ENCODE measurements at places on chromosomes 5 and 9.

GRCh38 chr9:113164536-113165300 is 13.9 kb downstream of the SLC31A2 start:
- DNase-seq, result no peak

DNA sequence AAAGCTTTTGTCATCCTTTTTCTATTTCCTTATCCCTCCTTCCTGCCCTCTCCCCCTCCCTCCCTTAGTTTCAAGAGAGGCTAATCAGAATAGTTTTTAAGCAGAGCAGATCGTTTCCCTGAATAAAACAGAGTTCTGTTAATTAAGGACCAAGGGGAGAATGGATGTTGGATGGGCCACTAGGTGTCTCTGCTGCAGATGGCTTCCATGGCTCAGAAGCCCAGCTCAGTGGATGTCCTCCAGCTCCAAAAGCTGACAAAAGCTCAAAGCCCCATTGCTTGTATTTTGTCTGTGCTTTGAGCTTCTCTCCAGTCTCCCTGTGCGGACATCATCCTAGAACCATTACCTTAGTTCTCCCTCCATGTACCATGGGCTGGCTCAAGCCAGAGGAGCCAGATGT is 21.0 kb upstream of the NPR3 start:
- DNase-seq, result no peak

GRCh38 chr5:127957183-127957582 is 126.4 kb upstream of the SLC12A2 start:
- no peak for DNase-seq

DNA sequence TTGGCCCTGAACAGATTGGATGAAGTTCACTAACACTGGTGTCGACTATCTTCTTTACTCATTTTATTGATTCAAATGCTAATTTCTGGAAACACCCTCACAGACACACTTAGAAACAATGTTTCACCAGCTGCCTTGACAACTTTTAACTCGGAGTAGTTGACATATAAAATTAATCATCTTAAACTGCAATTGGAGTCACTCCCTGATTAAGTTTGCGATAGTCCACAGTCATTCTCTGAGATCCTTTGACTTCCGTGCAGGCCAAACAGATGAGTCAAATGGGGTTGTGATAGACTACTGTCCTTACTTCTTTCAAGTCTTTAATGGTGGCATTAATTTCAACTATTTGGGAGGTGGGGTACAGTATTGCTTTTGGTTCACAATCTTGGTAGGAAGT is 114.4 kb upstream of the PCSK1 start:
- no peak for DNase-seq

DNA sequence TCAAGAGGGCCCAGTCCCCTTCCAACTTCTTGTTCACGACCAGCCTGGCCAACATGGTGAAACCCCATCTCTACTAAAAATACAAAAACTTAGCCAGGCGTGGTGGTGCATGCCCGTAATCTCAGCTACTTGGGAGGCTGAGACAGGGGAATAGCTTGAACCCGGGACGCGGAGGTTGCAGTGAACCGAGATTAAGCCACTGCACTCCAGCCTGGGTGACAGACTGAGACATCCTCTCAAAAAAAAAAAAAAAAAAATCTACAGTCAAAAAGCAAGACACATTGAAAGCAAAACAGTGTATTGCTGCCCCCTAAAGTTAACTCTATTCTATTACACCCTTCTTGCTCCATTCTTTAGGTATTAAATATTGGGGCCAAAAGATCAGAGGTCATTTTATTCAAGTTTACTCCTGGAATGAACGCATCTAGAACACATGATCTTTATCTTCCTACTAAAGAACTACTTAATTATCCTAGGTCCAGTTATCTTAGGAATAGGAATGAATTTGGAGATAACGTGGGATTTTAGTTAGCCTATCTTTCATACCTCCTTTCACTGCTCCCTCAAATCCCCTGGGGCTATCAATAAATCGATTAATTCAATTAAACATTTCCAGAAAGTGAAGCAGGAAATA is 2.4 kb downstream of the ATG12 start:
- DNase-seq, result no peak

DNA sequence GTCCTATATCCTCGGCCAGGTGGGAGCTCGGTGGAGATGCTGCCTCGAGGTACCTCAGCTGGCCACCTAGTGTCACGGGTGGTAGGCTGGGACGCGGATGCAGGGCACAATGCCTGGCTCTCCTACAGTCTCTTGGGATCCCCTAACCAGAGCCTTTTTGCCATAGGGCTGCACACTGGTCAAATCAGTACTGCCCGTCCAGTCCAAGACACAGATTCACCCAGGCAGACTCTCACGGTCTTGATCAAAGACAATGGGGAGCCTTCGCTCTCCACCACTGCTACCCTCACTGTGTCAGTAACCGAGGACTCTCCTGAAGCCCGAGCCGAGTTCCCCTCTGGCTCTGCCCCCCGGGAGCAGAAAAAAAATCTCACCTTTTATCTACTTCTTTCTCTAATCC is 2.0 kb downstream of the PCDHGC3 start:
- DNase-seq, result no peak

GRCh38 chr9:126514037-126514821 is 99.5 kb upstream of the LMX1B start:
- DNase-seq, result no peak

- no peak for DNase-seq
Measured at GRCh38 chr5:6837519-6838110, 124.4 kb downstream of the TENT4A start.

DNA sequence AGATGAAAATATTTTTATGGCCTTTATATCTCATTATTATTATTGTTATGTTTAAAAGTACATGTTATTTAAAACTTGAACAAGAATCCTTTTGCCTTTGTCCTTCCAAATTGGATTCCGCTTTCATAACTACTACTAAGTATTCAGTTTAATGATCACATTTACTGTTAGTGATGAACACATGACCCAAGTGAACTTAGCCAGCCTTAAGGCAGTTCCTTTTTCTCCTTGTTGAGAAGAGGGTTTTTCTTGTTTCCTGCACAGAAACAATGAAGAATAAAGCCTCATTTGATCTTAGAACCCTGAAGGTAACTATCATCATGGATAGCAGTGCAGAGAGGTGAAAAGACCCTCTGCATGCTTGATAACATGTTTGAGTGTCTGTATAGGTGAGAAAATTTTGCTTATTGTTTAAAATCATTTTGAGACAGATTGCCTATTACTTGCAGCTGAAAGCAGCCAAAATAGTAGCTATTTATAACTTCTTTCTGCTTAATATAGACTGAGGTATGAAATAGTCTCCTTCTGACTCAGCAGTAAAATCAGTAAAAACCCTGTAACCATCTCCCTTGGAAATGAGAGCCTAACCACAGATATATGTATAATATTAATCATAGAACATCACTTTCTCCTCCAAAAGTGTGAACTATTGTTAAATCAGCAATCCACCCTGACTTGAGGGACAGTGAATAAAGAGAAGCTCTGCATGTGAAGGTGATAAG is 266.2 kb downstream of the SPATA31D1 start:
- DNase-seq, result no peak

DNA sequence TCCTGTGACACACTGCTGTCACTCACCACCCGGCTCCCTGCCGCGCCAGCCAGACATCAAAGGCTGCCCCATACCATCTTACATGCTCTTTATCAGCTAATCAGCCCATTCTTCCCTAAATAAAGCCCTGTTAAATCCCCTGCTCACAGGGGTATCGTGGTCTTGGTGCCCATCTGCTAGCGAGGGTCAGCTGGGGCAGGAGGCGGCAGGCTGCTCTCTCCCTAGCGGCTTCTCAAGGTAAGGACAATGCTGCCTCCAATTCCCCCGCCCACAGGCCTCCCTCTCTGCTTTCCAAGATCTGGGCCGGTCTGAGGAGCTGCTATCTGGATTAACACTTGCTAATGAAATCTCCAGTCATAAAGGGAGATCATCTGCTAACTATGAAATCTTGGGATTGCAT is 26.8 kb downstream of the BARHL1 start:
- no peak for DNase-seq

GRCh38 chr5:34959323-34959722 is 30.0 kb downstream of the DNAJC21 start:
- no peak for DNase-seq

DNA sequence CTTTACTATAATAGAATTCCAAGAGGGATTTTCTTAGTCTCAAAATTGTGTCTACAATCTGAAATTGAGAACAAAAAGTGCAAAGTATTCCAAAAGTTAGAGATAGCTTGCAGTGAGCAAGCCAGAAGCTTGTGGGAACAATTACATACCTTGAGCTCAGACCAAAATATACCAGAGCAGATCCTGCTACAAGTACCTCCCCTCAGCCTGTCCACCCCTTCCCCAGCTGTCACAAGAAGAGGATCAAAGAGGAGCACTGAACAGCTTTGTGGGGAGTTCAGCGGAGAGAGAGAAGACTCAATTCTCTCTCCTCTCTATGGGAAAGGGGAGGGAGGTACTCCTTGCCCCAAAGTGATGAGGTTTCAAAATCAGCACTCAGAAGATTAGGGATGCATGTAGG is 869.2 kb upstream of the DMAC1 start:
- DNase-seq, result no peak

GRCh38 chr5:57777174-57777581 is 294.6 kb upstream of the ACTBL2 start:
- DNase-seq, result no peak

- DNase-seq, result no peak
Measured at GRCh38 chr5:138138949-138139780, at the start of gene NME5. Gene NME5, minus strand, starts transcription at chr5:138139428. Its CDS starts 648 bp downstream, at chr5:138138780.

DNA sequence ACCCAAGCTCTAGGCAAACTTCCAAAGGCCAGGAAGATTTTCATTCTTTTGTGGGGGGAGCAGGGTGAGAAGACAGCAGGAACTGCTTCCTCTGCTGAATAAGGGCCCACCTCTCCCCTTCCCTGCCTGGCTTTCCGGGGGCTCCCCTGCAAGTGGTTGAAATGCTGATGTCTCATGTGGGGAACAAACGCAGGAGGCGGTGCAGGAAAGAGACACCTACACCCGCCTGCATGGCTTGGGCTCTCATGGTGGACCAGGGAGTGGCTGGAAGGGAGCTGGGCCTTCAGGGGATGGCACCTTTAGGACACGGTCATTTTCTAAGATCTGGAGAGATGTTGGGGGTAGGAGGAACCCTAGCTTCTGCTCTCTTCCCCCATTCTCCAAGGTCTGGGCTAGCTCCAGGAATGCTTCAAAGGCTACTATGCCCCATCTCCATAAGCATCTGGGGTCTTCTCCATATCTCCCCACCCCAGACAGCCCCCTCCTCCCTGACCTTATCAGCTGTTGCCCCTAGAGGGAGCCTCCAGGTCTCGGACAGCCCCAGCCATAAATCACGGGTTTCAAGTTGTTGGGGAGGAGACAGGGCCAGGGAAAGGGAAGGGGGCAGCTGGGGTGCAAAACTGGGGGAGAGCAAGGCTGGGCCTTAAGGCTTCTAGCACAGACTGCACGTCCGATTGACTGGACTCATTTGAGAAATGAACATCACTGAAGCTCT is 76.6 kb downstream of the PSD2 start:
- DNase-seq, result no peak

DNA sequence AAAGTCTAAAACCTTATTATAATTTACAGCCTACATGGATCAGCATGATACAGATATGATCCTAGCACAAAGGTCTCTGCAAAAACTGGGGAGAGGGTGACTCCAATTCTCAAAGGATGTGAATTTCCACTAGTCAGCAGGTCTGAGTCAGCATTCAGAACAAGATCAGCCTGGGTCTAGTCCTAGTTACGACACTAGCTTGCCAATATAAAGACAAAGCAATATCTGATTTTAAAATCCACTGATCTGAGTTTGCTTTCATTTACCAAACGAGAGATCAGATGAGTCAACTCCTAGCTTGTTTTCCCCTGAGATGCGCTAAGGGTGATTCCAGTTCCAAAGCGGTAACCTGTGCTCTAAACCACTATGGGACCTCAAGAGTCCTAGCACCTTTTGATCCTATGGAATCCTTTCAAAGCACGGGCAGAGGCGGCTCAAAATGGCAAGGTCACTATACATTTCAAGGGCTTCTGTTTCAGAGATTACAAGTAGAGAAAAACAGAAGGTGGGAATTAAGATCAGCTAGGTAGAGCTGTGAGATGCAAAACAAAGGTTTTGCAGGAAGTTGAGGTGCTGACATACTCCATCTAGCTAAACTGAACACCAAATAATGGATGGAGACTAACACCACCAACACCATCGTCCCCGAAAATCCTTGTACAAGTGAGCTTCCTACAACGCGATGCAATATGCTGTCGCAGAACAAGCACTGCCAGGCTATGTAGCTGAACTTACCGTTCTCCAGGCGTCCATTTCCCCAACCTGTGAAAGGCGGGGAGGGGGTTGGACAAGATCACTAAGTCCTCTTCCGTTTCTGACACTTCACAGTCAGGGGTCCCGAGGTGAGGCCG is 906 bp downstream of the SLC25A51 start:
- DNase-seq, result no peak

- DNase-seq, result no peak
Measured at GRCh38 chr5:14685757-14686156, 21.2 kb downstream of the OTULIN start.

DNA sequence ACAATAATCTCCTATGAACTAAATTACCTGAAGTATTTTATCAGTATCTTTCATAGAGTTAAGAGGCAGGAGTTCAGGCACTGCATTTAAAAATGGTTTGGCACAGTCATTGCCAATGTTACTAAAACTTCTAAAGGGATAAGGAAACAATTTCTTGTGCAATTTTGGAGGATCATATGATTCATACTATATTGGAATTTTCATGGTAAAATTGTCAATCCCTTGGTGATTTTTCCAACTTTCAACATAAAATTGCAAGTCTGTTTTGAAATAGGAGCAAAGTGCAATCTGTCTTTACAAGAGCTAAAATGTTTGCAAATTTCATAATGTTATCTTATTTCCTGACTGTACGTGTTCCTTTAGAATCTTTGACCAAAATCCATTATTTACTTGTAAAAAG is 211.1 kb downstream of the DMRTA1 start:
- no peak for DNase-seq

GRCh38 chr5:10315824-10316509 is 8.3 kb upstream of the CMBL start:
- DNase-seq, result no peak

GRCh38 chr9:132584601-132585560 is 2.5 kb downstream of the BARHL1 start:
- no peak for DNase-seq

DNA sequence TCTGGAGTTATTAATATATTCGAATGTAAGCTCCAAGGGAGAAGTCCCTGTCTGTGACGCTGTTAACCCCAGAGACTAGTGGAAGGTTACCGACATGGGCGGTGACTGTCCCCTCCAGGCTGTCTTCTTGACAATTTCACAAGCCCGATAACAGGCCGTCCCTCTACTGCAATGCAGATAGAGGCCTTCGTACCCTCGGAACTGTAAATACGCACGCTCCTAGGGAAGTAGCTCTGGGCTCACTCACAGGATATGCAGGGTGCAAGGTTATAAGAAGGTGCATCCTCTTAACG is 680 bp upstream of the RFK start:
- DNase-seq, result no peak
